Neural crest cell (in vitro differentiated cells): ENCODE measurements at places on chromosomes 13 and 19. TPM values are rescaled to one million over a fixed set of nuclear protein-coding genes. Genes with fewer than 3 reads are reported as not detected.
A peak's percentile ranks its signal among the peaks of the same experiment; 100 is the strongest.

- H3K4me3 ChIP-seq, result no peak overlapping the region
- H3K4me1 ChIP-seq, result no peaks in the 10 kb centered on the region
- DNase-seq, result no peak
Measured at GRCh38 chr13:18992791-18993190, 188.8 kb downstream of the TUBA3C start.

DNA sequence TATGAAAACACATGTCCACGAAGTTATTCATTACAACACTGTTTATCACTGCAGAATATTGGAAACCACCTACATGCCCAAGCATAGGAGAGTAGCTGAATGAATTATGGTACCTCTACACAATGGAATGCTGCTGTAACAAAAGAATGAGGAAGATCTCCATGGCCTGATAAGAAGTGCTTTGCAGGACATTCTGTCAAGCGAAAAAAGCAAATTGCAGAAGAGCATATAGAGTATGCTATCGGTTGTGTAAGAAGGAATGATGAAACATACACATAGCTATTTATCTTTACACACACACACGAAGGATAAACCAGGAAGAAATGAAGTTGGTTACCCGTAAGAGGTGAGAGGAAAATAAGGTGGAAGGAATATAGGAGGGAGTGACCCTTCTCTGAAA is 37.5 kb upstream of the CEACAM20 start:
- peaks cover 52% of the 10 kb centered on the region for H3K27me3 ChIP-seq
- no peaks in the 10 kb centered on the region for H3K36me3 ChIP-seq
- H3K4me3 ChIP-seq, result no peak overlapping the region
- DNase-seq, result no peak
- no peak overlapping the region for H3K27ac ChIP-seq
- no peaks in the 10 kb centered on the region for H3K4me1 ChIP-seq

DNA sequence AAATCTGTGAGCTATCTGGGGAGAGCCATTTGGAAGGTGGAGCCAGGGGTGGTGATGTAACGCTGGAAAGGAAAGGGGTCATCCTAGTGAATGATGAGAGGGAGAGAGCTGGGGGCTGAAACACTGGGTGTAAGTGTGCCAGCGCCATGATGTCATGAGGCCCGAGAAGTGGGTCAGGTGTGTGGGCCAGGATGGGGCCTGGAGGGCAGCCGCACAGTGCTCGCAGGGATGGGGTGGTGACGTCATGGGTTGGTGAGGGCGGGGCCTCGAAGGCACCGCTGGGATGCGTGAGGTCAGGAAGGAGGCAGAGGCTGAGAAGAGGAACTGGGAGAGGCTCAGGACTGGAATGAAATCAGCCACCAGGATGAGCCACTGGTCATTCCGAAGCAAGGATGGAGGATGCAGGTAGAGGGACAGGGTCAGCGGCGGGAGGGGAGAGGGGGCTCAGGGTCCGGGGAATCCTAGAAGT is 4.4 kb downstream of the CCDC61 start:
- no peak for DNase-seq
- H3K36me3 ChIP-seq, result no peaks in the 10 kb centered on the region
- peaks cover 30% of the 10 kb centered on the region for H3K27me3 ChIP-seq
- peak overlapping the region; percentile 82 for H3K4me3 ChIP-seq

GRCh38 chr19:47476438-47476972 is 4.8 kb upstream of the SLC8A2 start:
- H3K4me3 ChIP-seq, result no peak overlapping the region
- H3K27ac ChIP-seq, result no peak overlapping the region
- DNase-seq, result no peak
- peaks cover 29% of the 10 kb centered on the region for H3K27me3 ChIP-seq

- no peak for DNase-seq
- peak overlapping the region; percentile 34 for H3K4me3 ChIP-seq
- H3K36me3 ChIP-seq, result no peaks in the 10 kb centered on the region
Measured at GRCh38 chr19:45103508-45104319, 10.7 kb downstream of the PPP1R37 start.

GRCh38 chr13:21522847-21523246 is 63.7 kb upstream of the ZDHHC20 start:
- H3K27me3 ChIP-seq, result no peaks in the 10 kb centered on the region
- H3K27ac ChIP-seq, result peak overlapping the region; percentile 14
- no peak for DNase-seq
- peaks cover 11% of the 10 kb centered on the region for H3K36me3 ChIP-seq
- H3K4me1 ChIP-seq, result no peaks in the 10 kb centered on the region

The SMARCA4 gene
- total RNA-seq, result 363 and 382 TPM in 2 replicates

The PROSER3 gene
- 63.4 and 64.0 TPM in 2 replicates for total RNA-seq
